Globus pallidus (tissue), 1 donor: ENCODE measurements at places on chromosomes 5 and 9.

DNA sequence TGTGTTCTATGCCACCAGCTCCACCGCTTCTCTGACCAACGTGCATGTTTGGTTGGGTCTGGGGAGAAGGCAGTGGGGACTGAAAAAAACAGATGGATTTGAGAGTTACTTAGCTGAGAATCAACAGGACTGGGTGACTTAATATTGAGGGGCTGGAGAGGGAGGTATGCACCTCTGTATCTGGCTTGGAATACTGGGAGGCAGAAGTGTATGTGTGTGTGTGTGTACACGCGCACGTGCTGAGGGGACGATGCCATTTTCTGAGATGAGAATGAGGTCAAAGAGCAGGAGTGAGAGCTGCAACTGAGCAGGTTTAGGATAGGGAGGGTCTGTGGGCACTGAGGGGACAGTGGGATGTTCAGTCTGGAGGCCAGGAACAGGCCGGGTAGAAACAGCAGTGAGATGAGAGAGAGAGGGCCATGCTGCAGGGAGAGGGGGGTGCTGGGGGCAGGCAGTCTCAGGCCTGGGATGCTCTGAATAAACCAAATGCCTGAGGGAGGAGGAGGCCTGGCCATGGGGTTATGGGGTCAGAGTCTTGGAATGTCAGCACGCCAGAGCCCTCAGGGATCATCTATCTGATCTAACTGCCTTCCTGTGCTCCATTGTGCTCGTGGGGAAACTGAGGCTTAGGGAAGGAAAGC is 14.0 kb downstream of the PDGFRB start:
- no peak for DNase-seq

GRCh38 chr5:155057626-155058025 is 44.1 kb downstream of the KIF4B start:
- no peak for DNase-seq

- no peak for DNase-seq
Observed at GRCh38 chr5:43560128-43560527, 3.3 kb upstream of the PAIP1 start.

DNA sequence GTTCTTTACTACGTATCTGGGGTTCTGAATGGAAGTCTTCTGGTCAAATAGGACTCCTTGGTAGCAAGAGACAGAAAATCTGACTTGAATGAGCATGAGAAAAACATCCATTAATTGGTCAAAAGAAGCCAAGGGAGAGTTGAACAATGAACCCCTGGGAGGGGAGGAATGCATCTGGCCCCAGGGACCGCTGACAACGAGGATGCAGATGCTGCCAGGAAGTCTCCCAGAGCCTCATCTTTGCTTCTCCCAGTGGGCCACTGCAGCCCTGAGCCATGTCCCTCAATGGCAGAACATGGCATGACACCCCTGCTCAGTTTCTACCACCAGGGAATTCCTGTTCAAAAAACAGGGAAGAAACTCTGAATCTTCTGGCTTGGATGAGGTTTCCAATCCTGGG is 50.5 kb upstream of the ICE1 start:
- DNase-seq, result no peak

DNA sequence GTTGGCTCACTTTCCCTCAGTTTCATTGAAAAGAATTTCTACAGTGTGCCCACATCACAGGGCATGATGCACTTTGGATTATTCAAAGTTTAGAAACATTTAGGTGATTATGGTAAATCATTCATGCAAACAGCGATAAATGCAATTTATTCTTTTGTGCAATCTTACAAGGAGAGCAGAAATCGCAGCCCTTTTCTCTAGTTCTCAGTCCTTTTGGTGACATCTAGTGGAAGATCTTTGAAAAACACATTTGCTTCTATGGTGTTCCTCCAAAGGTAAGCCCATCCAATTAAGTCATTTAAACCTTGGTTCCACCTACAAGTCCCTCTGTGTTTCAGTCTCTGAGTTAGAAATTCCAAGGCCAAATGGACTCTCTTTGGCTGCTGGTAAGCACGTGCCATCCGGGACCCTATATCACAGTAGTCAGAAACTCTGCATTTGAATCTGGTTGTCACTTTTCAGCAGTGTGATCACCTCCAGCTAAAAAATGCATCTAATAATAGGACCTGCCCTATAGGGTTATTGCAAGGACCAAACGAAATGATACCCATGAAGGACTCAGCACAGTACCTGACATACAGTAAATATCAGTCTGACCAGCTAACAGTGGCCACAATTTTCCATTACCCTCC is 66.4 kb downstream of the MACROH2A1 start:
- DNase-seq, result peak; percentile 37

- no peak for DNase-seq
Observed at GRCh38 chr5:149420545-149421371, 41.7 kb upstream of the IL17B start.

DNA sequence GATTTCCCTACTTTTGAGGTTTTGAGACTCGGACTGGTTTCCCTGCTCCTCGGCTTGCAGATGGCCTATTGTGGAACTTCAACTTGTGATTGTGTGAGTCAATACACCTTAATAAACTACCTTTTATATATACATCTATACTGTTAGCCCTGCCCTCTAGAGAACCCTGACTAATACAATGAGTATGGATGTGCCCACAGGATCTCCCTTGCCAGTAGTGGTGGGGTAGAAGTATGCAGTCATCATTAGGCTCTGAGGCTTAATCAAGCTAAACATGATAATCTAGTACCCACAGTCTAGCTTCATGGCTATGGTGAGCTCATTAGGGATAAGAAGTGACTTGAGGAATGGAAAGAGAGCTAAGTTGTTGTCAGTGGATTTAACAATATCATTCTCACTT is 412.8 kb upstream of the PTGER4 start:
- no peak for DNase-seq

DNA sequence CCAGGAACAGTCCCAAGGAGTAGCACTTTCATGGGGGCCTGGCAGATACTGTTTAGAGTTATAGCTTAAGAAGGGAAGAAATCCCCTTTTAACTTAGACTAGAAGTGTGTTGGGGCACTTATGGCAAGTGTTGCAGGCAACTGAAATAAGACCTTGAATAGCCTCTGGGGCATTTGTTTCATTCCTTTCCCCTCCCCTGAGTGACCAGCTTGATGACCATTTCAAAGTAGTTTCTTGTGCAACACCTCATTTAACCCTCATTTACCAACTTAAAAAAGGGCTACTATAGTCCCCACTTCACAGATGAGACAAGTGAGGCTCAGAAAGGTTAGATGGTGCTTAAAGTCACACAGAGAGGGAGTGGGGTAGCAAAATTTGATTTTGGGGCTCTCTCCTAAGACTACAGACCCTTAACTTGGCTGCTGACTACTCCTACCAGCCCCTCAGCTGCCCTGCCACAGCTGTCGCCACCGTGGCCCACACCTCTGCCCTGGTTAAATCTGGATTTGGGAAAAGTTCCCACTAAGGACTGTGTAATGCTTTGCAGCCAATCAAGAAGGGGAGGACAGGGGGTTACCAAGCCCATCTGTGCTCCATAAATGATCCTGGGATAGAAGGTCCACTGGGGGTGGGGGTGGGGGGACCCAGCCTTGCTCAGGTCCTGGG is 5.5 kb downstream of the PDLIM4 start:
- no peak for DNase-seq

GRCh38 chr9:98571643-98572042 is 137.1 kb downstream of the GABBR2 start:
- DNase-seq, result no peak

DNA sequence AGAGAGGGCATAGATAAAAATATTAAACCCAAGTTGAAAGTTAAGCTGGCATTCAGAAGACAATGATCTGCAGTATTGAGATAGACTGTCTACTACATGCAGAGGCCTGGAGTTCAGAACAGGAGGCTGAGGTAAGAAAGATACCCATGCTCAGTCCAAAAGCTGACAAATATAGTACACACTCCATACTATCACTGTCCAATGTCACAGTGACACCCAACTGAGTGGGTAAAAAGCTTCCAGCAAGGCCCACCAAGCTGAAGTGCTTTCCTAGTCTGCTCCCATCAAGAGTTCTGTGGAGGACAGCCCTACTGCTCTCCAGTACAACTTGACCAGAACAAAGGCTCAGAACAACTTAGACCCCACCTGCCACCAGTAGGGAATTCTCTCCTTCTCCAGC is 124.9 kb downstream of the SLC12A2 start:
- no peak for DNase-seq
